ENCODE measurements at places on chromosomes 3 and 15. TPM values are rescaled to one million over a fixed set of nuclear protein-coding genes. Genes with fewer than 3 reads are reported as not detected.

GRCh38 chr15:38972831-38973230 lies 408.2 kb upstream of the RASGRP1 start:
- DNase-seq: no peak

DNA sequence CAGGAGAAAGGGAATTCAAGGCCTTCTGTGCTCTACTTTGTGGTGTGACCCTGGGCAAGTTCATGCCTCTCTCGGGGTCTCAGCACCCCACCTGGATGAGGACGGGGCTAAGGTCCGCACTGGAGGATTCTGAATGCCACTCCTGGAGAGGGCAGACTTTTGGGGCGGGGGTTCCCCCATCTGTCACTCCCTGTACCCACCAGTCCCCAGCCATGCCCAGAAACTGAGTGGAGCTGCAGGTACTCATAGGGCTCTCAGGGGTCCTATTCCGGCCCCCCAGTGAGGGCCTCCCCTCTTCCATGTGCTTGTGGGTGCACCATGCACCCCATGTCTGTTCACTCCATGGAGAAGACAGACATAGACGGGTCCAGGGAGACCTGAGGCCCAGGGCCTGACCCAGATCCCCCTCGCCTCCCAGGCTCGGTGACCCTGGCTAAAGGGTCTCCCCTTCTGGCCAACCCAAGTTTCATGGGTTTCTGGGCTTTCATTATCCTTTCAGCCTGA lies 26.0 kb downstream of the ACSBG1 start:
- no peak for DNase-seq

DNA sequence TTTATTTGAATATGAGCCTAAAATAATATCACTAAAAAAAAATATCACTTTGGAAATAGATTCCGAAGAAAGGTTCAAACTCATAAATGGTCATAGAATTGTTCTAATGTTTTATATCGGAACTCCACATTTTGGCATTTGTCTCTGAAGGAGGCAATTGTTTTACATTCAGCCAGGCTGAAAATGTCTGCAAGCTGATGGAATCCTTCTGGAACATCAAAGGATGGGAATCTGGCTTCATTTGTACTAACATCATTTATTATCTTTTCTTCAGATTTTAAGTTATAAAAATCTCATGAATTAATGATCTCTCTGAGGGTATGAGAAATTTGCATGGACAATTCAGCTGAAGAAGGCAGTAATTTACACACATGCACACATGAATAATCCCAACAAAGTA lies 251.4 kb upstream of the RGMA start:
- DNase-seq: no peak

GRCh38 chr3:35641920-35642527 lies 2.7 kb downstream of the ARPP21 start:
- no peak for DNase-seq

DNA sequence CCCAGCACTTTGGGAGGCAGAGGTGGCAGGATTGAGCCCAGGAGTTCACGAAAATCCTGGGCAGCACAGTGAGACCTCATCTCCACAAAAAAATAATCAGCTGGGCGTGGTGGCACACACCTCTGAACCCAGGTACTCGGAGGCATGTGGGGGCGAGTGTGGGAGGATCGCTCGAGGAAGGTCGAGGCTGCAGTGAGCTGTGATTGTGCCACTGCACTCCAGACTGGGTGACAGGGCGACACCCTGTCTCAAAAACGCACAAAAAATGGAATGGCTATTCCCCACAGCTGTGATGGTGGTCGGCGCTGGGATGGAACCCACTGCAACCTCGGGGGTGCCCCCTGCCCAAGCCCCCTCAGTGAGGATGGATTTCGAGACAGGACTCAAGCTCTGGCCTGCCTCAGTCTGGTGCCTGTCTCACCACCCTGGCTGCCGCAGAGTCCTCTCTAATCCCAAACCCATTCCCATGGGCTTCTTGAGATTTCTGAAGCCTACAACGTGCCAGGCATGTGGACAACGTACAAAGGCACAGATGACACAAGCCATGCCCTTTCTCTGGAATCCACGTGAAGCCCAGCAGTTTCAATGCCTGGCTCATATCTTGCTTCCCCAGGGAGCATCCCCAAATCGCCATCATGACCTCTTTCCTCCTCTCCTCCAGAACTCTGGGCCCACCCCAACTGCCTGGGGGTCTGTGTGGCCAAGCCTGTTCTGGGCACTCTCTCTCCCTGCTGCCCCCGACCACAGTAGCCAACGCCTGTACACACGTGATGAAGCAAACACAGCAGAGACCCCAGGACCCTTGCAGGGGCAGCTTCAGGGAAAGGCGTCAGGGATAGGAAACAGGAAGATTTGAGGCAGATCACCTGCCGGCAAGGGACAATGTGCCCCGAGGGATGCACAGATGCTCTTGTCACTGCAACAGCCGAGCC lies 32.4 kb downstream of the ADAMTS17 start:
- DNase-seq: no peak

DNA sequence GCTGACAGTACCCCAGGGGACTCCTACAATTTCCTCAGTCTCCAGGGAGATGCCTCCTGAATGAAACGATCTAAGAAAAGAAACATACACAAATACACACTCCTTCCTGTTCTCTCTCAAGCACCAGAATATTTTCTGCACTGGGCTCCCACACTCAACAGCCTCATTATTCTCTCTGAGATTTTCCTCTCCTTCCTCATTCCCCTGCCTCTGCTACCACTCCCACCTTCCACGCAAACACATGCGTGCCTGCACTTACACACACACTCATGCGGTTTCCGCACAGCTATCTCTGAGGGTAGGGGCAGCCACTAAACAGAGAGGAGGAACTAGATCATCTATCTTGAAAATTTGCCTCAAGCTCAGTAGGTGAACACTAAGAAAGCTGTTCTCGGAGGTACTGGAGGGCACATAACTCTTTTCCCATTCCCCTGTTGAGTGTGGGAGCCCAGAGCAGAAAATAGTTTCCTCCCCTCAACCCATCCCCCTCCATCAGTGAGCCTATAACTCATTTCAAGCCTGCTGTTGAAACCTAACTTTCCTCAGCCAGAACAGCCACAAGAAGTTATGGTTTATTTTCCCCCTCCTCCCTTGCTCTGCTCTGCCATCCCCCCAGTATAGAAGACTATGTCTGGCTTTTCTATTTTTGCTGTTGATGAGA lies 30.5 kb upstream of the TIPARP start:
- no peak for DNase-seq

DNA sequence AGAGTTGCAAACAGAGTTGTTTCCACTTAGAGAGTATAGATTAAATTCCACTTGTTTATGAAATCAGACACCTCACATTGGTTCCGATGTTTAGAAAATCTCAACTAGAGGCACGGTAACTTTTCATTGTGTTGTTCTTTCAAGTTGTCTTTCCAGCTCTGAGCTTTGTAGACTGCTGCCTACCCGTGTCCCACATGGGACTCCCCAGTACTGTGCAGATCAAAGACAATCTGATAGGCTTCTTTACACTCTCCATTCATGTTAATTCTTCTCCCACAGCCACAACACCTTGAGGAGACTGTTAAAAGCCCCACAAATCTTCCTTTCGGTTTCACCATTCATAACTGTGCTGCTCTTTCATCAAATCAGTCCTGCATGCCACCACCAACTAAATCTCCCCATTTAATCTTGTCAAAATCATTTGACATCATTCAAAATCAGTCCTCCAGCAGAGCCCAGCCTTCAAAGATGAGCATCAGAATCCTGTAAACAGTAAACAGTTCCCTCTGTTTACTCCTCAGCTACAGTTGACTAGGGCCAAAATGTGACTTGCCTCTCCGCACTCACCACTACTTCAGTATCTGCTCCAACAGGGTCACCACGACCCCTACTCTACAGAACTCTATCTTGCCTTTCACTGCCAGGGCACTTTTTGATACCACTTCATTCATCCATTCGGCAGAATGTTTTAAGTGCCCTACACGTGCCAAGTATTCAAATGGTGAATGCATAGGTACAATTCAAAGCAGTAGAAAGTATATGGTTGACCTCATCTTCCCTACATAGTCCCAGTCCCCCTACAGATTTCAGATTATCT lies 8.3 kb downstream of the ANXA2 start:
- no peak for DNase-seq

DNA sequence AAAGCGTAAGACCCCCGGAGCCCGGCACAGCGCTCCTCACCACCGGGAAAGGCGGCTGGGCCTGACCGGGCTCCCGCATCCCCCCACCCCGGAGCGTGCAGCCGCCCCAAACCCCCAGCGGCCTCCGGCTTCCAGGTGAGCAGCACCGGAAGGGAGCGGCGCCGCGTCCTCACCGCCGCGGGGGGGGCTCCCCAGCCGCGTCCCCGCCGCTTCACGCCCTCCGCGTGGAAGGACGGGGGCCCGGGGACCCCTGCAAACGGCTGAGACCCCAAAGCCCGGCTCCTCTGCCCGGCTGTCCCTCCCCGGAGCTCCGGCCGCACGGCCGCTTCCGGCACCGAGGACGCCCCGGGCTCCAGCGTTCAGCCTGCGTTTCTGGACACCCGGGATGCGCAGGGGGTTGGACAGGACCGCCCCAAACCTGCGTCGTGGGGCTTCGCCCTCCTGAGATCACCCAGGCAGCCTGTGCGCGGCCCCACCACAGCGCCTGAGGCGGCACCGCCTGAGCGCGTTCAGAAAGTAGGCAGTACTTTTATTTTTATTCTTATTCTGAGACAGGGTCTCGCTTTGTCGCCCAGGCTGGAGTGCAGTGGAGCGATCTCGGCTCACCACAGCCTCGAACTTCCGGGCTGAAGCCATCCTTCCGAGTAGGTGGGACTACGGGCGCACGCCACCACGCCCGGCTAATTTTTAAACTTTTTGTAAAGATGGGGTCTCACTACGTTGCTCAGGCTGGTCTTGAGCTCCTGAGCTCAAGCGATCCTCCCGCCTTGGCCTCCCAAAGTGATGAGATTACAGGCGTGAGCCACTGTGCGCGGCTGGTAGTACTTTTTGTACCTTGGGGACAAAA lies 51.6 kb upstream of the BLM start:
- DNase-seq: no peak

The ADCY5 gene
- total RNA-seq: 2.7 TPM

The EFCAB12 gene
- not detected for total RNA-seq

The GOLGA6A gene
- total RNA-seq: not detected

The MINAR1 gene
- total RNA-seq: 0.43 TPM

The MOBP gene
- not detected for total RNA-seq
